ENCODE measurements at places on chromosomes 11 and 22. TPM values are rescaled to one million over a fixed set of nuclear protein-coding genes. Genes with fewer than 3 reads are reported as not detected.

THY1 gene
- total RNA-seq = 14.4 TPM

KCNJ5 gene
- 0.12 TPM for total RNA-seq

PMM1 gene
- 32.3 TPM for total RNA-seq

CNGA4 gene
- not detected for total RNA-seq

SMC1B gene
- total RNA-seq = not detected

All from A549 treated with ZK216348 at 1 μM for 4 hours (cell line).